ENCODE measurements at places on chromosomes 12 and 14.

DNA sequence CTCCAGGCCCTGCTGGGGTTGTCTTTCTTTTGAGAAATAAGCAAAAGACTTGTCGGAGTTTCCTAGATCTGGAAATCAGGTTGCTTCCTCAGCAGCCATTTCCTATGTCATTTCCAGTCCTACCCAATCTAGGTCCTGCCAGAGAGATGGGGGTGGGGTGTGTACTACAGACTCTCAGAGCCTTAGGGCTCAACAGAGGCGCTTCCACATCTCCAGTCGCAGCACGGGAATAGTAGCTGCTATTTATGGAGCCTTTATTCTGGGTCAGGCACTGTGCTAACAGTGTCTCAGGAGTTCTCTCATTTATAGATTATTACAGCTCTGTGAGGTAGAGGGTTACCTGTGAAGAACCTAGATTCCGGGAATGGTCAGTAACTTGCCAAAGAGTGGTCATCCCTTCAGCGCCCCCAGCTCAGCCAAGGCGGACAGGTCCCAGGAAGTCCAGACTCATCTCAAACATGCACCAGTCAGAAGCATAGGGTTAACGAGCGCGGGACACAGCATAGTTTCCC is 21.9 kb downstream of the DHRS2 start:
- DNase-seq = no peak

GRCh38 chr14:77663293-77663692 is 44.5 kb downstream of the ALKBH1 start:
- no peak for DNase-seq

DNA sequence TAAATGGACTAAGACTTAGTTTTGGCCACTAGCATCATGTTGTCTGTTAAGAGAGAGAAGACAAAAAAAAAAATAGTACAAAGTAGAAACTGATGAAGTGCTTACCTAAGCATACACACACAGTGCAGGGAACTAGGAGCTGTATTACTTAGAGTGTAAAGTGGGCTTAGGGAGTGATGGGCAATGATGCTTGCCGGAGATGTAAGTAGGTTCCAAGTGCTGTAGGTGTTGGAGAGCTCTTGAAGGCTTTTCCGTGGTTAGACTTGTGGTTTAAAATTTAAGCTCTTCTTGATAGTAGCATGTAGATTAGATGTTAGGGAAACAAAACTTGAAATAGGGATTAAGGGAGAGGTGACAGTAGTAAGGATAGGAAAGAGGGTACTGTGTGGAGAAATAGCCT is 34.7 kb downstream of the MIA2 start:
- no peak for DNase-seq

GRCh38 chr12:92582475-92582874 is 120.3 kb upstream of the PLEKHG7 start:
- no peak for DNase-seq

GRCh38 chr12:14949631-14950030 is 11.3 kb upstream of the ERP27 start:
- DNase-seq = no peak

DNA sequence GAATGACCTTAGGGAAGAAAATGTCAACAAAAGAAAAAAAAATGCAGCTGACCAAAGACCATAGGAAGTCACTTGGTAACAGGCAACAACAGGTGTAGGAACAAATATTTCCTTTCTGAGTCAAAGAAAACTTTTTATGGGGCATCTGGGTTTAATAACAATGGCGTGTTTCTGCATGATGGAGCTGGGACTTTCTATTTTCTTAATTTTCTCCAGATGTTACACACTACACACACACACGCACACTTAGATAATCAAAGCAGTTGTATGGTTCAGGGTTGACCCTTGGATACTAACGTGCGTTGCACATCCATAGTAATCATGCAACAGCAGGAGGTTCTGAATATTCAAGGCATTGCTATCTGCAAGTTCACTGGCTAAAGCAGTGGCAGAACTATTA is 47.9 kb upstream of the NTF3 start:
- DNase-seq = no peak

GRCh38 chr14:104563742-104564615 is 15.6 kb upstream of the C14orf180 start:
- peak; percentile 27 for DNase-seq

GRCh38 chr14:74213907-74214803 is 25.1 kb upstream of the VSX2 start:
- no peak for DNase-seq

DNA sequence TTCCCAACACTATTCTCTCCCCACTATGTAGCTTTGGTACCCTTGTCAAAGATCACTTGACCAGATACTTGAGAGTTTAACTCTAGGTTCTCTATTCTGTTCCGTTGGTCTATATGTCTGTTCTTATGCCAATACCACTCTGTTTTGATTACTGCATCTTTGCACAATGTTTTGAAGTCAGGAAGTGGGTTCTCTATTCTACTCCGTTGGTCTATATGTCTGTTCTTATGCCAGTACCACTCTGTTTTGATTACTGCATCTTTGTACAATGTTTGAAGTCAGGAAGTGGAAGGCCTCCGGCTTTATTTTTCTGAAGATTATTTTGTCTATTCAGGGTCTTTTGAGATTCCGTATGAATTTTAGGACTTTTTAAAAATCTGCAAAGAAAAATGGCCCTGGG is 2.7 kb upstream of the NDUFA12 start:
- no peak for DNase-seq

DNA sequence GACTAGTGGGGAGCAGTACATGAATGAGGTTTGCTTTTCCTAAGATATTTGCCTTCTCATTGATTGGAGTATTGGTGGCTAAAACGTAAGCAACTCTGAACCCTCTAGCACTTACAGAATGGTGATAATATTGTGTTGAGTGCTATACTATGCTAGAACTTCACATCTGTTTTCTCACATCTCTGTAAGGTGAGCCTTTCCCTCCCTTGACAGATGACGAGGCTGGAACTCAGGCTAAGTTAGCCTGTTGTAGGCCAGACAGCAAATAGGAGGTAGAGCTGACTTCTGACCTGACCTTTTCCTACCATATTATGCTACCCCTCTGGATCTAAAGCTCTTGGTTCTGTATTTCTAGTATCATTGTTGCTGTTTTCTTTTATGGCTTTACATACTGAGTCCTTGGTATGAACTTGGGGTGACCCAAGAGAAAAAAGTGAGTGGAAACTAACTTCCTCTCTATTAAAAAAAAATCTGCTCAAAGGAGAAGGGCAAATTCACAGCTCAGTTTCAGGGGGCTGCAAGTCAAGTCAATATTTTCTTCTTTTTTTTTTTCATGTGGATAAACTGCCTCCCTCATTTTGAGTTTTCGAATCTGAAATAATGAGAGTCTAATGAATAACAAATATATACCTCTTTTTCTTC is 85.9 kb downstream of the CRADD start:
- no peak for DNase-seq

- no peak for DNase-seq
Observed at GRCh38 chr12:87332987-87333726, 696.0 kb downstream of the C12orf50 start.

- no peak for DNase-seq
Observed at GRCh38 chr12:132247718-132248452, 81.5 kb downstream of the GALNT9 start.

DNA sequence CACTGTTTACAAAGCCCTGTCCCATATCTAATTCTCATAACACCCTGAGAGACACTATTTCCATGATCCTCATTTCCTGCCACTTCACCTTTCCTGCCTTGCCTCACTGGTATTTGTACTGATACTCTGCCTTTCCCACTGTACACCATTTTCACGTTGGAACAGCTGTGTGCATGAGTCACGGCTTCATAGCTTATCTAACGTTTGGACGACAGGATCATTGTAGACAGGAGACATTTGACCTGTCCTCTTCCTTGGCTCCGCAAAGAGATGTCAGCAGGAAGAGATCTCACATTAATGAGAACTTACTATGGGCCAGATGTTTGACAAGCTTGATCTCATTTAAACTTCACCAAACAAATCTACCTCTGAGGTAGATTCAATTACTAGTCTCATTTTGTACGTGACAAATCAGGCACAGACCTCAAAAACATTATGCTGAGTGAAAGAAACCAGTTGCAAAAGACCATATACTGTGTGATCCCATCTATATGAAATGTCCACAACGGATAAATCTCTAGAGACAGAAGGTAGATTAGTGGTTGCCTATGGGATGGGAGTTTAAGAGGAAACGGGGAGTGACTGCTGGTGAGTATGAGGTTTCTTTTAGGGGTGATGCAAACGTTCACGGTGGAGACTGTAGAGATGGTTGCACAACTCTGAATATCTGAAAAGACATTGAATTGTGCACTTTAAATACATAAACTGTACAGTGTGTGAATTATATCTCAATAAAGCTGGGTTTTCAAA is 71.2 kb downstream of the KCNK13 start:
- DNase-seq = no peak

DNA sequence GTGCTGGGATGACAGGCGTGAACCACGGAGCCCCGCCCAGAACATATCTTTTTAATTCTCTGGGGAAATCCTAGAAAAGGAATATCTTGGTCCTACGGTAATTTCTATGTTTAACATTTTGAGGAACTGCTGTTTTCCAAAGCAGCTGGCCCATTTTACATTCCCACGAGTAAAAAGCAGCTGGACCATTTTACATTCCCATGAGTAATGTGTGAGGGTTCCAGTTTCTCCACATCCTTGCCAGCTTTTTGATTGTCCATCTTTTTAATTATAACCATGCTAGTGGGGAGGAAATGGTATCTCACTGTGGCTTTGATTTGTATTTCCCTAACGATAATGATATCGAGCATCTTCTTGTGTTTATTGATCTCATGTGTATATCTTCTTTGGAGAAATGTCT is 4.4 kb upstream of the P2RX4 start:
- DNase-seq = no peak

GRCh38 chr12:19244312-19244711 is 114.8 kb downstream of the PLEKHA5 start:
- no peak for DNase-seq

DNA sequence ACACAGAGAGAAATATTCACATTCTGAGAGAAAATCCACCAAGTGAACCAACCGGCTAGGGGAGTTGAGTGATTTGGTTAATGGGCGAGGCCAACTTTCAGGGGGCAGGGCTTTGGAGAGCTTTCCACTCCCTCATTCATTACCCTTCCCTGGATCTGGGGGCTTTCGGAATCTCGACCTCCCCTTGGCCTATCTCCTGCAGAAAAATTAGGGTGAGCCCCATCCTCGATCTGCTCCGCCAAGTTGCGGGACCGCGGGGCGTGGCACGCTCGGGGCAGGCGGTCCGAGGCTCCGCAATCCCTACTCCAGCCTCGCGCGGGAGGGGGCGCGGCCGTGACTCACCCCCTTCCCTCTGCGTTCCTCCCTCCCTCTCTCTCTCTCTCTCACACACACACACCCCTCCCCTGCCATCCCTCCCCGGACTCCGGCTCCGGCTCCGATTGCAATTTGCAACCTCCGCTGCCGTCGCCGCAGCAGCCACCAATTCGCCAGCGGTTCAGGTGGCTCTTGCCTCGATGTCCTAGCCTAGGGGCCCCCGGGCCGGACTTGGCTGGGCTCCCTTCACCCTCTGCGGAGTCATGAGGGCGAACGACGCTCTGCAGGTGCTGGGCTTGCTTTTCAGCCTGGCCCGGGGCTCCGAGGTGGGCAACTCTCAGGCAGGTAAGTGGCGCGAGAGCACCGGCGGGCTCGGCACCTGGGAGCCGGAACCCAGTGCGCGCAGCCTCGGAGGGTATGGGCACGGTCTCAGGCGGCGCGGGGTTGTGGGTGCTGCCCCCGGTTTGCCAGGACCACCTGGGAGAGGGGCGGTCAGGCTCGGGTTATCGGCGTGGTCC is at the start of gene ERBB3:
Gene ERBB3, plus strand, starts transcription at position 443 of the 833 bp plus-strand sequence. Its CDS starts 136 bp downstream, at position 579.
- DNase-seq = no peak

Measured in activated naive CD4-positive, alpha-beta T cell (primary cell).